ENCODE measurements at places on chromosomes 3 and 15.

GRCh38 chr3:121661376-121661775 is 673 bp upstream of the HCLS1 start:
- DNase-seq = no peak

DNA sequence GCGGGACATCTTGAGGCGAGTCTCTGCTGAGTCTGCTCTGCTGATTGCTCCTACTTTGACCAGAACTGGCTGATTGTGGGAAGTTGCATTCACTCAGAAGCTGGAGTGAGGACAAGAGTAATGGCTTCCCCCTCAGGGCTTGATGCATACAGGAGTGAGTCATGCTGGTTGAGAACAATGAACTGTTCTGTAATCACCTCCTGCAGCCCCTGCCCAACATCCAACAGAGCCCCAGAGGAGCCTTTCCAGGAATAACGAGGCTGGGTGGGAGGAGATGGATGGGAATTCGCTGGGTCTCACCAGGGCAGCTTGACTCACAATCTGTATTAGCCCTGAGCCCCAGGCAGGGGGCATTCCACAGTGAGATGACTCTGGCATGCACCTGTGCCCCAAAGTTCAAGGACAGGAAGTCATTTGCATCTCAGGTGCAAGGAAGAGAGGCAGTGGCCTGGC is 85.0 kb downstream of the RAB11A start:
- no peak for DNase-seq

GRCh38 chr3:156831006-156831405 is 4.9 kb downstream of the LEKR1 start:
- DNase-seq = no peak

DNA sequence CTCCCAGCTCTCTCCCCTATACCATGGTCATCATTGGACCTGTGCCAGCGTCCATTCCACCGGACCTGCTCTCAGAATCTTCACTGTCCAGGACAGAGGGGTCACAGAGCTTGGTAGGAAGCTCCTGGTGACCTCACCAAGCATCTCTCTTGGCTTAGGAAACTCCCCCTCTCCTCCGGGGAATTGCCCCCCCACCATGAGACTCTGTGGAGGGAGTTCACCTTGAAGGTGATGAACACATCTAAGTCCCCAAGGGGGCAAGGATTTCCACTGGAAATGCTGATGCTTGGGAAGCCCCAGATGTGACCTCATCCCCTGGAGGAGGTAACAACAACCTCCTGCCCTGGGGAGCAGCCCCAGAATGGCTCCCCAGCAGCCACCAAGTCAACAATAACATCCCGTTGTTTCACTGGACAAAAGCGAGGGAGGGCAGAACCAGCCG is 3.2 kb downstream of the SEMA7A start:
- no peak for DNase-seq

DNA sequence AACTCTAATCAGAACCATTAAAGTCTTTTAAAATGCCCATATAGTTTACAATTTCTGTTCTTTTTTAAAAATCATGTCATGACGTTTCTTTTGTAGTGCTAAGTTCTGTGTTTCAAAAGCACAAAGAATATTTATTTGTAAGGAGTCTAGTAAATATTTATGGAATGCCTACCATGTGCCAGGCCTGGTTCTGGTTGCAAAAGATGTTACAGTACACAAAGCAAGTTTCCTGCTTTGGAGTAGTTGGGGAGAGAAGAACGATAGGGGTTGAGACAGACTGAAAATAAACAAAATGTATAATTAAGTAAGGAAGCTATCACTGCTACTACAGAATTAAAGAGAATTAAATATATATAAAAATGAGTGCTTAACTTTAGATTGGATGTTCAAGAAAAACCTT is 86.8 kb upstream of the CMSS1 start:
- no peak for DNase-seq

All from stimulated activated CD8-positive, alpha-beta memory T cell treated with anti-CD3 and anti-CD28 coated beads, Interleukin-4, amount 100 ng/mL, for 4 hours (primary cell).